ENCODE measurements at places on chromosomes 5 and 9.

DNA sequence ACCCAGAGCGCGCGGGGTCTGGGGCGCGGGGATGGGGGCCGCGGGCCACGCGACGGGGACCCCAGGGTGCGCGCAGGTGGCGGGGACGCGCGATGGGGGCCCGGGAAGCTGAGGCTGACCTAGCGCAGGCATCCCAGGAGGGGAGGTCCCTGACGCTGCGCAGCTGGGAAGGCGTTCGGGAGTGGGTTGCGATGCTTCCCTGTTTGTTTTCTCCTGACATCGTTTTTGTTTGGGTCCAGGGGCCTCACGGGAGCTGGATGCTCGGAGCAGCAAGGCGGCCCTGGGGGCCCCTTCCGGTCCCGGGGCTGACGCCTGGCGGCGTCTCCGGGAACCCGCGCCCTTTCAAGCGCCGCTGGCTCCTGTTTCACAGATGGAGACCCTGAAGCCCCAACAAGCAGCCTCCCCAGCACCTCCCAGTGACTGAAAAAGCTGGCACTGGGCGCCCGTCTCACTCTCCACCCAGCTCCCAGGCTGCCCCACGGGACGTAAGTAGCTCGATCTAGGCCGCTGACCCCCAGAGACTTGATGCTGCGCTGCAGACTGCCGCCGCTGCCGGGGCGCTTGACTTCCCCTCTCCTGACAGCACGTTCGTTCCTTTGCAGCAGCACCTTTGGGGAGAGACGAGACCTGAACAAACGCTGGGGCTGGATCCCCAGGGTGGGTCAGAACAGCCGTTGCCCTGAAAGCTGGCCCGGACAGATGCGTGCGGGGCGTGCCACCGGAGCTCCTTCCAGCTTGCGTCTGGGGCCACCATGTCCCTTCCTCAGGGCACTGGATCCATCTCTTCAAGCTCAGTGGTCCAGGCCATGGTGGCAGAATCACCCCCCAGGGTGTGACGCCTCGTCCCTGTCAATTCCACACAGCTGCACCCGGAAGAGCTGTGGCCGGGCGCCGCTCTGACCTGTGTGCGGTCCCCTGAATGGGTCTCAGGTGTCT, 593 bp downstream of the BRD3OS start:
- peak; percentile 18 for DNase-seq

GRCh38 chr5:31767335-31768031, 128.6 kb downstream of the PDZD2 start:
- DNase-seq = no peak

- DNase-seq = no peak
These were observed 65.7 kb downstream of the IQGAP2 start for GRCh38 chr5:76468635-76469425.

- no peak for DNase-seq
These were observed 442 bp downstream of the ZNF510 start for GRCh38 chr9:96777426-96777864.

DNA sequence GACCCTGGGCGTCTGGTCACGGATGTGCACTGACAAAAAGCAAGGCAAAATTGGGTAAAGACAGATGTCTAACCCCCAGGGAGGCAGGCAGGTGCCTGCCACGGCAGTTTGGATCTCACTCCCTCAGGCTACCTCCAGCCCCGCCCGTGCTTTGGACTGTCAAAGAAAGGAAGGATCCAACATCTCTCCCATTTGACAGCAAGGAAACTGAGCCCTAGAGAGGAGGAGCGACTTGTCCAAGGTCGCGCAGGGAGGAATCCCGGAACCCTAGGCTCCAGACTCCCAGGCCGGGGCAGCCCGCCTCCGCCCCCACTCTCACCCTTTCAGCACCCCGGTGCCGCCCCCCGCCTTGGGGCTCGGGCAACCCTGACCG, 376 bp downstream of the GOLGA1 start:
- no peak for DNase-seq

DNA sequence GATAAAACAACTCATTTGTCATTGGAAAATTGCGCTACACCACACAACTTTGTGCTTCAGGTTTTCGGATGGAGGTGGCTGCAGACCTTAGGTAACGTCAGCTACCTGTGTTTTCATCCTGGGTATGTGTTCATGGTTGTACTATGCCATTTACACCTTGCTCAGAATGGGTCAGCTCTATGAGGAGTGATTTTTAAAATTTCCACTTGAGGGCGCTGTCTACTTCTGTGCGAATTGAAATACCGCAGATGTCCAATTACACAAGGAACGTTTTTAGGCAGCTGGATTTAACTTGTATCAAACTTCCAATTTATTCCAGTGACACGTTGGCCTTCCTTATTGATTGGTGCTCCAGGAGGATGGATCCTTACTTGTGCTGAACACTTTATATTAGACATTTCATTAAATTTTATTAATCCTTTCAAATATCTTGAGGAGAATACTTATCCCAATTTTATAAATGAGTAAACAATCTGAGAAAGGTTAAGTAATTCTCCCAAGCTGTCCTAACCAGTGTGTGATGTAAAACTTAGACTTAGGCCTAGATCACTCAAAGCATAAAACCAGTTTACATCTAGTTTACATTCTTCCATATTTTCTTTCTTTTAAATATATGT, 23.4 kb downstream of the DMRTA1 start:
- DNase-seq = no peak

GRCh38 chr5:68930139-68930538, 163.7 kb upstream of the SLC30A5 start:
- DNase-seq = no peak

DNA sequence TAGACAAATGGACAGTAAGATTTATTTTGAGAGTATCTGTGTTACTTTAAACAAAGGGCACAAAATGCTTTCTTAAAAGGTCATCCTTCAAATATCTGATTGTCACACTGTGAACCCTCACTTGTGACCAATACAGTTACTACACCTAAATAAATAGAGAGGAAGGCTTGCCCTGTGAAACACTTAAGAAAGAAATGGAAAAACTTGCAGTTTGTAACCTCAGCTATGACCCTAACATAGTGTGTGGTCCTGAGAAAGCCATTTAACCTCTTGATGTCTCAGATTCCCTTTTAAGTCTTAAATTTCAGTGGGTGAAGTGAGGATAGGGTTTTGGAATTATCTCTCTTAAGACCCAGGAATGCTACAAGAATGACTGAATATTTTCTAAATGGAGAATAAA, 126.7 kb upstream of the SLC27A6 start:
- no peak for DNase-seq

DNA sequence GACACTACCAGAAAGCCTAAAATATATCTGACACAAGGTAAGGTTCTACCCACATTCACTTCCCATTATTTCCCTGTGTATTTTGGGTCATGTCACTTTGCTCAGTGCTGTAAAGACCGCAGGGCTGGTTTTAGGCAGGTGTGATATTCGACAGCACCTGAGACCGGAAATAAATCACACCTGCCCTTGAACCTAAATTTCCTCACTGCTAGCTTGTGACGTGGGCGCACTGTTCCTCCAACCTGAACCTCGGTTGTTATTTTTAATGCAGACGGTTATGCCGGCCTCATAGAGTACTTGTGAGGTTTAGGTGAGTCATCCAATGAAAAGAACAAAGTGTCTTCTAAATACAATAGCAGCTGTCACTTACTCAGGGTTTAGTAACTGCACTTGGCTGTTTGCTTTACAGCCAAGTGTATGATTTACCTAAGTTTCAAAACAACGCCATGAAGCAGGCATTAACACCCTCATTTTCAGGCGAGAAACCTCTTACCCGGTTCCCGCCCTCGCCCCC, 20.7 kb upstream of the ZNF782 start:
- no peak for DNase-seq

- no peak for DNase-seq
These were observed 10.5 kb upstream of the IPPK start for GRCh38 chr9:92680166-92681119.

GRCh38 chr9:91040371-91041215, 239.0 kb downstream of the SYK start:
- DNase-seq = no peak

GRCh38 chr5:153476767-153477166, 13.7 kb upstream of the GRIA1 start:
- DNase-seq = no peak

DNA sequence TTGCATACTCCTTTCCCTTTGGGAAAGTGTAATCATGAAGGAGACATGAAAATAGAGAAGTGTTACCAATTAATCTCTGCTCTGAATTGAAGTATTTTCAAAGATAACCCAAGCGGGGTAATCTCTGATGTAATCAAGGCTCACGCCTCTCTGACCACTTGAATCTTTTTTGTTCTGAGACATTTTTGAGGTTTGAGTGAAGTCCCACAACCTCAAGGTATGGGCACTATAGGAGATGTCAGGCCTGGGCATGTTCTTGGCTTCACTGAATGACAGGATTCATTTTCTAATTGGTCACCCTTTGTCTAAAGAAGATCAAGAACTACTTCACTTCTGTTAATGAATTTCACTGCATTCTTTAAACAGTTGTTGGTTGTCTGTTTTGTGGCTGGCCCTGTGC, 23.7 kb downstream of the ENHO start:
- DNase-seq = no peak

GRCh38 chr9:79917421-79917820, 345.7 kb downstream of the TLE4 start:
- no peak for DNase-seq

- DNase-seq = no peak
These were observed 23.1 kb upstream of the QSOX2 start for GRCh38 chr9:136268735-136269134.

DNA sequence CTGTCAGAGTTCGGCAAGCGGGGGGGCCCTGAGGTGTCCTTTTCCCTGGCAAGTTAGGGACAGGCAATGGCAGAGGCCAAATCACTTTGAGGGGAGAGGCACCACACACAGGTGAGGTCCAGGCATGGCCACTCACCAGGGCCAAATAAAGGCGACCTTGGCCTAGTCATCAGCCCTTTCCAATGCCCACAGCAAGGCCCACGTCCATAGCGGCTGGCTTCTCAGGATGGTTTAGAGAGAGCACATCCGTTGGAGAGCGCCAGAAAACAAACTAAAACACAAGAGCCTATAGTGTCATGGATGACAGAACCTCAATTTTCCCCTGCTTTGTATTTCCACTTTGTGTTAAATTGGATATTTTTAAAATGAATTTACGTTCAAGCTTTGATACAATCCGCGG, 7.0 kb downstream of the CCNJL start:
- no peak for DNase-seq

- DNase-seq = no peak
These were observed 179.9 kb downstream of the PPP2R2B start for GRCh38 chr5:146698651-146699050.

DNA sequence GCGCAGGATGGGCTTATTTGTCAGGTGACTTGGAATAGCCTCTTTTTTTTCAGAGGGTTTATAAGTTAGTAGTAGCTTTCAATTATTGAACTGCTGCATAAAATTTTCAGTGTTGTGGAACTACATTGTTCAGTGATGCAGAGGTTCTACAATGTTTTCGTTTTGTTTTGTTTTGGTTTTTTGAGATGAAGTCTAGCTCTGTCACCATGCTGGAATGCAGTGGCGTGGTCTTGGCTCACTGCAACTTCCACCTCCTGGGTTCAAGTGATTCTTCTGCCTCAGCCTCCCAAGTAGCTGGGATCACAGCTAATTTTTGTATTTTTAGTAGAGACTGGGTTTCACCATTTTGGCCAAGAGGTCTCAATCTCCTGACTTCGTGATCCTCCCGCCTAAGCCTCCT, 22.0 kb downstream of the NUP188 start:
- no peak for DNase-seq

DNA sequence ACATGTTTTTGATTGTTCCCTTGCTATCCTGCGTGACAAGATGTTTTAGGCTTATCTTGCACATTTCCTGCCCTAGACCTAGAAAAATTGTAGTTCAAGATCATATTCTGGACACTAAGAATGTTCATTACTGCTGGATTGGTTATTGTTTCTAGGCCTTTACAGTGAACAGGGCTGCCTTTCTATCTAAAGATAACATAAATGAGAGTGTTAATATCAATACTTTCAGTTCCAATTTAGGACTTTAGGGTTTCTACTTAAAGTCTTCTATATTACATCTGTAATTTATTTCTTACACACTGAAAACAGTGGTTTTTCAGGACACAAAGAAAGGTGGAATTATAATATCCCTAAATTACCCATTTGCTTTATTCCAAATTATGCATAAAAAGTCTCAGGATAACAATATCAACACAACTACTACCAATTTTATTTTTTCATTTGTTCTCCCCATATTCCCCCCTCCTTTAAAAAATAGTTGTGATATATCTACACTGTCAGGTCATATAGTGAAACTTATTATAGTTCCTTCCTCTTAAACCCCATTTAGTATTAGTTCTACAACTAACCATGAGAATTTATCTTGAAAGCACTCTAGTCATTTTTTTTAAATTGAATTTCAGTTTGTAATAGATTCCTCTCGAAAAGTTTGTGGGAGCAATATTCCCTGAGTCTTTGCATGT, 293.9 kb upstream of the RIOK2 start:
- DNase-seq = no peak

- no peak for DNase-seq
These were observed 191.2 kb downstream of the ZNF462 start for GRCh38 chr9:107054146-107054545.

Measured in stimulated activated CD4-positive, alpha-beta T cell treated with anti-CD3 and anti-CD28 coated beads, Interleukin-15, amount 100 ng/mL, for 48 hours (primary cell).